Head of caudate nucleus (tissue), 42 donors: ENCODE measurements at places on chromosomes 5 and 9.

DNA sequence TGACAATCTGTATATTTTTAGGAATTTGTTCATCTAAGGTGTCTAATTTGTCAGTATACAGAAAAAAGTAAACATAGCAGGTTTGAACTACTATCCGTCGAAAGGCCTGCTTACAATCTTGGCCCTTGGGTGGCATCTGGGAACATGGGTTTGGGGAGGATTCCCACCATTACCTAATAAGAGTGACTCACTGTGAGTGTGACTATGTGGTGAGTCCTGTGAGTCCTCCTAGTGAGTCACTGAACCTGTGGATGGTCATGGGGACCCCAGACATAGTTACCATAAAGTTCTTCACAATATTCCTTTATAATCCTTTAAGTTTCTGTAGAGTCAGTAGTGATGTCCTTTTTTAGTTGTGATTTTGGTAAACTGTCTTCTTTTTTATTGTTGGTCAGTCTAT, 37.0 kb downstream of the RNF130 start:
- DNase-seq = no peak

DNA sequence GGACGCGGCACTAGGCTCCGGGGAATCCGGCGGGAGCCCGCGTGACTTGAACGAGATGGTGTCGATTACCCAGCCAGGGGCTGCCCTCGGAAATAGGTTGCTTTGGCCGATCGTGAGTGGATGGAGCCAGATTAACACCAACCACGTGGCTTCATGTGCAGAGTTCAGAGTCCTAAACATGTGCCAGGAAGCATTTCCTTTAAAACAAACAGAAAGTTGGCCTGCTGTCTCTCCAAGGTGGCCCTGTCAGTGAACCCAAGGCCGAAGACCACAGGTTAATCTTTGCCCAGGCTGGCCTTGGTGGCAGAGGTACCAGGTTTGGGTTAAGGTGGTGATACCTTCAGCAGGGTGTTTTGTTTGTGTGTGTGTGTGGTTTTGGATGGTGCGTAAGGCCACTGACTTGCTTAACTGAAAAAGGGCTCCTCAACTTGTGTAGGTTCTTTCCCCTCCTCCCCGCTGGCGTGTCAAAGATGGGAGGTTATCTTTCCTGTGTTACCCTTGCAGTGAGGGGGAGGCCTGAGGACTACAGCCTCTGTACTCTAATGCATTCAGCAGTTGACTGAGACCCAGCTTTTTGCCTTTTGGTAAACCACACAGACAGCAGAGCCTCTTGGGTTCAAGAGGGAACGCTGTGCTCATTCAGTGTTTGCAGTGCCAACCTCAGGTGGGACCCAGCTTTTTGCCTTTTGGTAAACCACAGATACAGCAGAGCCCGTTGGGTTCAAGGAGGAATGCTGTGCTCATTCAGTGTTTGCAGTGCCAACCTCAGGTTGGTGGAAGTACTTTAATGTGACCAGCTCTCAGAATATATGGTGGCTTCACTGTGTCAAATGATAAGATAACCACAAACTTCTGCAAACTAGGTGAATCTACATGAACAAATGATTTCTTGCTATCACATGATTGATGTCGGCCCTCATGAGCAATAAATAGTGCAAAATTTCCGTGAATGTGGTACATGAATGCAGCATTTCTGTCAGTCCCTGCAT, 1.4 kb downstream of the IQGAP2 start:
- DNase-seq = no peak

- DNase-seq = no peak
These were observed 1.3 kb downstream of the QSOX2 start for GRCh38 chr9:136244122-136244968.

DNA sequence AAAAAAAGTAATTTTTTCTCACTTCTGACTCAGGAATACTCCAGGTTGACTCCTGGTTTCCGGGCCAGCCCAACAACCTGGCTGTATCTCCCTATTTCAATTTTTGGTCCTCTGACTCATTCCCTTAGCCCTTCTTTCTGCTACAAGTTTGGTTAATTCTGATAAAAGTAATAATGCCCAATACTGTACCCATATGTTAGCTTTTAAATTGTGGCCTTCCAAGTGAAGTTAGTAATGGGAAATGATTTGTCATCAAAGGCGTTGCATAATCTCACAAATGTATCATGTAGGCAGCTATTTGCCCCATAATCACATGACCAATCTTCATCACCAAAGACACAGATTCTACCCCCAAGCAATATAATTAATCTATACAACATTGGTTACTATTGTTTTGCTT, 31.1 kb upstream of the BNC2 start:
- DNase-seq = no peak

- no peak for DNase-seq
These were observed 284.5 kb downstream of the SH3GL2 start for GRCh38 chr9:17863213-17863883.

DNA sequence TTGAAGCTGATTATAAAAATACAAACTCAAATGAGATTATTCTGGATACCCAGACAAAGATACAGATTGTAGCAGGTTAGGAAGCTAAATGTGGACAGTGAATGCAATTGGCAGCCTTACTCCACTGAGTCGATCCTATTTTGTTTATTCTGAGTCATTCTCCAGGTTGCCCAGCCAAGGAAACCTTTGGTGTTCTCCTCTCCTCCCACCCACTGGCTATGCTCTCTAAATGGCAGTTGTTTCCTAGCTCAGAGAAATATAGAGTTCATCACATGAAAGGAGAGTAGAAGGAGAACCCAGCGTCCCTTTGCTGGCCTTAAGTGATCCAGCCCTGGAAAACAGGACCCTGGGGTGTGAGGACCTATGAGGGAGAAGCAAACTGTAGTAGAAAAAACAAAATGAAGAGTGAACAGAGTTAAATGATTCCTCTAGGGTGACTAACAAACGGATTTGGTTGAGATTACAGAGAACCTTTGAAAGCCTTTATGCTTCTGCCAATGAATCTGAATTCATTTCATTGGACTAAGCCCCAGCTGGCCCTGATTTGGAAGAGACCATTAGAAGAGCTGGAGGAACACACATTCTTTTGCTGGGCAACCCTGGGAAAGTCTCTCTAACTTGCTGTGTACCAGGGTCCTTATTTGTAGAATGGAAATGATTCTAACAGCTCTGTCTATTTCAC, 95.1 kb downstream of the BRINP1 start:
- DNase-seq = no peak

GRCh38 chr9:125942125-125942524, 195.0 kb downstream of the PBX3 start:
- no peak for DNase-seq

- DNase-seq = no peak
These were observed 62.0 kb upstream of the ASS1 start for GRCh38 chr9:130382636-130383349.

DNA sequence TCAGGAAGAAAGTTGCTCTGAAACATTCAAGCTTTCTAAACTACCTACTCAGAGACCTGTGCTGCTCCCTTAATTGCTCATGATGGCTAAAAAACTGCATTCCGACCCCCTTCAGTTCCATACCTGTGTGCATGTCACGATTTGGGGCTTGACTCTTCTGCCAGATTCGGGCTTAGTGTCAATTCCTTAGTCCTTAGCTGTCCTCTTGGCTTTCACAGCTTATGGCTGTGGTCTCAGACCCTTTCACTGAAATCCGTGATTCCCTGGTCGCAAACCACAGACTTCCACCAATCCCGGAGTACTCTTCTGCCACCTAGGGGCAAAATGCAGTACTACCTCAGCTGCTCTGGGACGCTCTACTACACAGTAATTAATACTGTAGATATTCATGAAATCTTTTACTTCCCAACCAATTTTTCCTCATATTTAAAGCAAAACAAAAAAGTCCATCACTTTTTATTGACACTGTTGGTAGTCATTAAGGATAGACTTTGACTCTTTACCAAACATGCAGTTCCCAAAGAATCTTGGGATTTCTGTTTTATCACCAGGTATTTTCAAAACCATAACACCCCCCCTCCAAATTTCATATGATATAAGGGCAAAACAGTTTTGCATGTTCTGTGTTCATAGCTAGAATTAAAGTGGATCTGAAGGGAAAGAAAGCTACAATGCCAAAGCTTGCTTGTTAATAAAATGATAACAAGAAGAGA, 617.4 kb downstream of the SLCO4C1 start:
- peak; percentile 66 for DNase-seq

GRCh38 chr9:29211580-29212396, 1638.5 kb upstream of the C9orf72 start:
- peak; percentile 72 for DNase-seq

- no peak for DNase-seq
These were observed 179.8 kb downstream of the FANCC start for GRCh38 chr9:95137587-95138145.

GRCh38 chr5:151221574-151221973, 2.3 kb downstream of the CCDC69 start:
- no peak for DNase-seq

DNA sequence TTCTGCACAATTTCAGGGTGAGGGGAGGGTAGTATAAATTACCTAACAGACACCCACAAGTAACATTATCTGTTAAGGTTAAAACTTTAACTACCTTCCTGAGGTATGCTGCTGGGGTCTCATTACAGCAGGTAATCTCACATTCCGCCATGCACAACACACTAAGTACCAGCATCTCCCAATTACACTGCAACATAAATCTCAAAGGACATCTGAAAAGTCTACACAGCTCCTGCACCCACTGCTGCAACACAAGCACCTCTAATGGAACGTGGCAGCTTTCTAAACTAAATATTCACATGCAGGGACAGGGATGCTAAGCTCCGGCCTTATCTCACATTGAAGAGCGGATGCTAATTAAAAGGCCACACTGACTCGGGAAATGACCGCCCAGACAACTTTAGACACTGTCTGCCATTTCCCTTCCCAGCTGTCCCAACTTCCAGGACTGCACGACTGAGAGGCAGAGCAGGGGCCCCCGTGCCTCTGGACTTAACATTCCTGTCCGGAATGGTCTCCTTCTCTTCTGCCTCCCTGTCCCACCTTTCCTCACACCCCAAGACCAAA, 45.9 kb downstream of the PSMB7 start:
- DNase-seq = no peak

GRCh38 chr5:132748522-132749000, 1.3 kb downstream of the CCNI2 start:
- no peak for DNase-seq

GRCh38 chr9:136146126-136147037, 27.7 kb upstream of the TMEM250 start:
- no peak for DNase-seq

GRCh38 chr5:956941-957747, 51.5 kb upstream of the NKD2 start:
- no peak for DNase-seq

DNA sequence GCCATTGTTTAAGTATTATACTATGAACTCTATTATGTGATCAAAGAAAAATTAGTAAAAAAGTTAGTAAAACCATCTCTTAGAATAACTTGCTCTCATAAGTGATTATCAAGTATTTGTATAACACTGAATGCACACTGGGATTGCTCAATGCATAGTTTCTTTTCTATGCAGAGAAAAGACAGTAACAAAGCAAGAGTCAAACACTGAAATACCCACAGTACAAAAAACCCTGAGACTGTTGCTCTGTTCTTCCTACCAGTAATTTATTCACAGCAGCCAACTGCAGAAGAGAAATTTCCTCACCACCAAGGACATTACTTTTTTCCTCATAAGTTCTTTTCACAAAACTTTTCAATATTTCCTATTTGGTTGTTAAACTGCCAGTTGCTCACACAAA, 634.4 kb downstream of the DTWD2 start:
- no peak for DNase-seq

DNA sequence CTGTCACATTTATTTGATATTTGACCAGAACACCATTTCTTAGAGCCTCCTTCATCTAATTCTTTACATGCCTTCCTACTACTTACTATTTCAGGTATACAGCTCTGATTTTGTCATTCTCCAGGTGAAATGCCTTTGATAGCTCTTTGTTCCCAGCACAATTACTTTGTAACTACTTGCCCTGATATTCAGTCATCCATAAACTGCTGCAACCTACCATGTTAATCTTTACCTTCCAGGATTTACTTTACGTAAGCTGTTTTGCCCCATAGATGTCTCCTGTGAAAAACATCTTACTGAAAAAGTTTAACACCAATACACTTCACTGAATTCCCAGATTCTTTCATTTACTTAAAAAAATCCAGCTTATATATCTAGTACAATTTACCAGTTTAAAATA, 443.8 kb upstream of the CYLC2 start:
- no peak for DNase-seq

GRCh38 chr9:104745852-104746251, 1.6 kb upstream of the NIPSNAP3A start:
- DNase-seq = no peak

- DNase-seq = peak; percentile 62
These were observed 48.1 kb downstream of the EBF1 start for GRCh38 chr5:159051421-159052282.

GRCh38 chr5:15446552-15446951, 53.4 kb upstream of the FBXL7 start:
- DNase-seq = no peak

DNA sequence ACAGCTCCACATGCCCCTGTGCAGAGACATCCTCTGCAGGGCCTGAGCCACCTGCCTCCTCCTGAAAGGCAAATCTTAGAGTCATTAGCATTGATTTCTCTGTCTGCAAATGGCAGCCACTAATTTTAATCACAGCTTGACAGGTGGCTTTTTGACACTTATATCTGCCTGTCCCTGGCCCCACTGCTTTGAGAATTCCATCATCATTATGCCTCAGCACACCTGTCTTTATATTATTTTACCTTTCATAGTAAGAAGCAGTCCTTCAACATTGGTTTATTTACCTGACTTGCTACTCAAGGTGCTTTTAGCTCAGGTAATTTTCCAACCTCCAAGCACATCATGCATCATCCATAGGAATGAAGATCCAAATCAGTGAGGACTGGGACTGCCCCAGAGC, 451.3 kb downstream of the MTRR start:
- no peak for DNase-seq

- no peak for DNase-seq
These were observed 299.2 kb downstream of the BNC2 start for GRCh38 chr9:16571127-16571802.

DNA sequence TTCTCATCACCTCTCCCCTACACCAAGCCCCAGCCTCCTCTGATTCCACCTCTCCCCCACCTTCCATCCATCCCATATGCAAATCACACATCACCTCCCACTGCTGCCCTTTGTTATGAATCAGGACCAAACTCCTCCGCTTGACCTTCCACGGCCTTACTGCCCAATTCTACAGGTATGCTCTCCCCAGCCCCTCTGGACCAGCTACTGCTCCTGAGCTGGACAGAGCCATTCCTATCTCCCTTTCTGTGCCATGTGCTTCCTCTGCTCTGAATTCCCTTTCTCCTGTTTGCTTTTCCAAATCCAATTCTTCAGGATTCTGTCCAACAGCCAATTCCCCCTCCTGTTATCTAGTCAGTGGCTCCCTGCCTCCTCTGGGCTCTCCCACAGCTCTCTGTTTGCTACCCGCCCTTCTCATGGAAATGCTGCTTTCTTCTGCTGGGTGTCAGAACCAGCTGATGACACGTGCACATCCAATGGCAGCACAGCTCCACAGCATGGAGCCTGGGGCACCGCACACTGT, 8.3 kb downstream of the FABP6 start:
- no peak for DNase-seq

GRCh38 chr9:16773116-16773515, 97.4 kb downstream of the BNC2 start:
- DNase-seq = no peak
